ENCODE measurements at places on chromosomes 1 and 21.
A peak's percentile ranks its signal among the peaks of the same experiment; 100 is the strongest.

GRCh38 chr1:17212487-17213121, 7.7 kb downstream of the PADI1 start:
- no peak for DNase-seq

DNA sequence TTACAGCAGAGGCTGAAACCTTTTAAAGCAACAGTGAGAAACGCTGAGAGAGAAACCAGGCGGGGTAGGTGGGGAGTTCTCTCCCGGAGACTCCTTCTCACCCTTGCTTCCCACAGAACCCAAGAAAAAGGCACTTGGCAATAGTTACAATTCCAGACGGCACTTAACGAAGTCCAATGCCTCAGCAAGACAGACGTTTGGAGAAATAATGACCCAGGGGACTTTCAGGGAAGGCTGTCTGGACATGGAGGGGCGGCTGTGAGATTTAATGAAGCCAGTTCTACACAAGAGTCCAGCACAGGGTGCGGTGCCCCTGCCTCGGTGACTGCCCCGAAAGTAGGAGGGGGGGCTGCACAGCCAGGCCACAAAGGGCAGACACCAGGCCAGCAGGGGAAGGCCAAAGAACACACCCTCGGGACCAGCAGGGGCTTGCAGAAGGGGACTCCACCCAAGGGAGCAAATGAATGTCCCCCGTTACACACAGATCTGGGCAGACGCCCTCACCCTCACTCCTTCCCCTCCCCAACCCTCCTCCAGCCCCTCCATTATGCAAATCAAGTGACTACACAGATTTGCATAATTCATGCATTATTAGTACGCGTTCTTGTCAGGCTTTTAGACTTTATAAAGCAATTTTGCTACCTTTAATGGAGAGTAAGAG, 26.3 kb downstream of the KCNN3 start:
- no peak for DNase-seq

DNA sequence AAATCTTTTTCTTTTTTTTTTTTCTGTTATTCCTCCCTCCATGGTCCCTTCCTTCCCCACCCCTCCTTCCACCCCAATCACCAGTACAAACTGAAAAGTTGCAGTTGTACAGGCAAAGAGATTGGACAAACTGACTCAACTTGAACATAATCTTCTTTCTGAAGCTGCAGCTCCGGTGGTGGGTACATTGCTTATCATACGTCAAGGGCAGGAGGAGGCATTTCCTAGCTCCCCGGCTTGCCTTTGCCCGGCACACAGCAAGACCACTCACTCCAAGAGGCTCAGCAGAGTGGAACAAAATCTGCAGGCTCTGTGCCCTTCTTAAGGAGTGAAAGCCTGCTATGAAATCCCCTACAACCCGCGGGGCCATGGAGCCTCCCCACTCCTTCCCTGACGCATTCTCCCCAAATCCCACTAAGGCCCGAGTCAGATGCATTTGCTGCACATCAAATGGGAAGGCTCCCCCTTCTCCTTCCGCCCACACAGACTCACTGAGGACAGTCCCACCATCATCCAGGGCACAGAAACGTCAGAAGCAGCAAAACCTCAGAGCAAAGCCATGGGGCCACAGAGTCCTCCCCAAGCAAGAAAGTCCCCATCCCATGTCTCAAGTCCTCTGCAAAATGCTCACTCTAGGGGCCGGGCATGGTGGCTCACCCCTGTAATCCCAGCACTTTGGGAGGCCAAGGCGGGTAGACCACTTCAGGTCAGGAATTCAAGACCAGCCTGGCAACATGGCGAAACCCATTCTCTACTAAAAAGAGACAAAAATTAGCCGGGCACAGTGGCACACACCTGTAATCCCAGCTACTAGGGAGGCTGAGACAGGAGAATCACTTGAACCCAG, 45.9 kb downstream of the SYF2 start:
- no peak for DNase-seq

DNA sequence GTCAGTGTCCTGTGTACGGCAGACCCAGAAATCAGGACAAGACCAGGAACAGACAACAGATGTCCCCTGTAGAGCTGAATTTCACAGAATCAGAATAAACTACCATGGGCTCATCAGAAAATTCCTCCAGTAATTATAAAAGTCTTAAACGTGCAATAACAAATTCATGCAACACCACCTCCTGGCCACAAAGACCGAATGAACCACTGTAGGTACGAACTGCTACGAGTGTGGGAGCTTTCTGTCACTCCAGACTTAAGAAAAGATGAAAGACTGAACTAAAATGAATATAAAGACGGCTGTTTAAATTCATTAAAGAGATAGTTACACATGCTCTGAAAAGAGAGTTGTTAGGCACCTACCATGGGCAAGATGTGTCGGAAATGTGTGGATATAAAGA, 333.5 kb downstream of the RRAGC start:
- DNase-seq = no peak

GRCh38 chr1:235782601-235783000, 84.1 kb downstream of the LYST start:
- DNase-seq = no peak

DNA sequence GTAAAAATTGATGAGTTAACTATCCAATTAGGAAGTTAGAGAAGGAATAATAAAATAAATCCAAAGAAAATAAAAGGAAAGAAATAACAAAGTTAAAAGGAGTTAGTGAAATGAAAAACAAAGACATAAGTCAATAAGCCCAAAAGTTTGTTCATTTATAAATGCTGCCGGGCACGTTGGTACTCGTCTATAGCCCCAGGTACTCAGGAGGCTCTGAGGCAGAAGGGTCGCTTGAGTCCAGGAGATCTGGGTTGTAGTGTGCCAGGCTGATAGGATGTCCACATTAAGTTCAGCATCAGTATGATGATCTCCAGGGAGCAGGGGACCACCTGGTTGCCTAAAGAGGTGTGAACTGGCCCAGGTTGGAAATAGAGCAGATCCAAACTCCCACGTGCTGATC, 35.5 kb upstream of the VANGL1 start:
- DNase-seq = no peak

DNA sequence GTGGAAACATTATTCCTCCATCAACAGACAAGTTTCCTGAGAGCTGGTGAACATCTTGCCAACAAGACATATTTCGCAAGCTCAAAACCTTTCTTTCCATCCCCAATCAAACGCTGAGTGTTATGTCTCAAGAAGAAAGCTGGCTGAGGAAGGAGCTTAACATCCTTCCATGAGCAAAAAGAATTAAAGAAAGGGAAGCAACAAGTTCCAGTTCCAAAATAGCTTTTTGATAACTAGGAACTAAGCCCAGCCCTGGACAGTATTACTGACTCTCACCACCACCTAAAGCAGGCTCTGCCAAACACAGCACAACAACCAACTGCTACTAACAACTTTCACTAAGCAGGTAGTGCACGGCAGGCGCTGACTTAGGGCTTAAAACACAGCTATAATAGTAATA, 50.2 kb downstream of the CAPZB start:
- DNase-seq = no peak

- peak; percentile 89 for DNase-seq
Observed at GRCh38 chr1:159829273-159829634, 2.6 kb downstream of the SLAMF8 start.

- DNase-seq = no peak
Observed at GRCh38 chr1:6484826-6485167, 6.7 kb downstream of the PLEKHG5 start.

DNA sequence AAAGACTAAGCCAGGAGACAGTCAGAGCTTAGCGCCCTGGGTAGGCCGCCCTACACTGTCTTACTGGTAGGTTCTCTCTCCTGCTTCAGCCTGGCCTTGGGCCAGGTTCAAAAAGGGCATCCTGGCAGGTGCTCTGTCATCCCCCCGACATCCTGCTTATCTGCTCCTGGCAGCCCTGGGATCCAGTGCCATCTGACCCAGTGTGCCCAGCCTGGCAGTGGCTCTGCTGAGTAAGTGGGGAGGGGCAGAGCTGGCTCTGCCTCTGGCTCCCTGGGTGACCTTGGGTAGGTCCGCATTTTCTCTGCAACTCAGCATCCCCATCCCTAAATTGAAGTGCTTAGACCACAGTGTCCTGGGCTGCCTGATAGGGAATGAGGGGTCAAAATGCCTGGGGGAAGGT, 549.9 kb downstream of the PTPRU start:
- DNase-seq = peak; percentile 62

DNA sequence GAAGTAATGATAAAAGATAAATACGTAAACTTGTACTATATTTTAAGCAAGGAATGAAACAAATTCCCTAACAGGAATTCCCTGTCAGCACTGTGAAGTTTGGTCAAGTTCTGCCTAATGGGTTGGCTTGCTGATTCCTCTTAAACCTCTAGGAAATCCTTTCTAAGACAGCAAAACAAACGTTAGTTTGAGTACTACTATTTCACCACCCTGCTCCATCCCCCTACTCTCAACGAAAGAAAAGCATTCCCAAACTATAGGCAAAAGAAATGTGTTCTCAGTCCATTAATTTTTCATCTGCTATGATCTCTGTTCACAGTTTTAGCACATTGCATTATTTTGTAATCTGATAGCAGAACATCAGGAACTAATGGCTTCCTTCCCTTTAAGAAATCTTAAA, 16.1 kb downstream of the SERPINC1 start:
- DNase-seq = no peak

GRCh38 chr1:172779491-172779890, 120.6 kb downstream of the FASLG start:
- DNase-seq = no peak

- no peak for DNase-seq
Observed at GRCh38 chr1:197692965-197693364, 82.3 kb downstream of the DENND1B start.

DNA sequence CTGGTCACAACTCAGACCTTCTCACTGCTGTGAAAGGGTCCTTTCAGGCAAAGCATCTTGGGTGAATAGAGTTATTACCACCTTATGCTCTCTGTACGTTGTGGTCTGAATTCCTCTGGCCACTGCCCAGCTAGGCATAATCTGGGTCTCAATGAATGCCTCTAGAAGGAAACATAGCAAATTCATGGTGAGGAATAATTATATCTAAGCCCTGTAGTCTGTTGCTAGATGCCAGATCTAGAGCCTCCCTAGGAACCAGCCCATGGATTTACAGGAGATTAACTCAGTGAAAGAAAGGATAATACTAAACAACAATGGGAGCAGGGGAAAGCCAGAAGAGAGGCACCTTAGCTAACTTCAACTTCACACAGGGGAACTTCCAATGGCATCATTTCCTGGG, 2.4 kb upstream of the COL11A1 start:
- DNase-seq = no peak

- no peak for DNase-seq
Observed at GRCh38 chr1:103220631-103221041, 112.3 kb upstream of the COL11A1 start.

GRCh38 chr21:26116456-26117011, 54.0 kb downstream of the APP start:
- DNase-seq = peak; percentile 47

DNA sequence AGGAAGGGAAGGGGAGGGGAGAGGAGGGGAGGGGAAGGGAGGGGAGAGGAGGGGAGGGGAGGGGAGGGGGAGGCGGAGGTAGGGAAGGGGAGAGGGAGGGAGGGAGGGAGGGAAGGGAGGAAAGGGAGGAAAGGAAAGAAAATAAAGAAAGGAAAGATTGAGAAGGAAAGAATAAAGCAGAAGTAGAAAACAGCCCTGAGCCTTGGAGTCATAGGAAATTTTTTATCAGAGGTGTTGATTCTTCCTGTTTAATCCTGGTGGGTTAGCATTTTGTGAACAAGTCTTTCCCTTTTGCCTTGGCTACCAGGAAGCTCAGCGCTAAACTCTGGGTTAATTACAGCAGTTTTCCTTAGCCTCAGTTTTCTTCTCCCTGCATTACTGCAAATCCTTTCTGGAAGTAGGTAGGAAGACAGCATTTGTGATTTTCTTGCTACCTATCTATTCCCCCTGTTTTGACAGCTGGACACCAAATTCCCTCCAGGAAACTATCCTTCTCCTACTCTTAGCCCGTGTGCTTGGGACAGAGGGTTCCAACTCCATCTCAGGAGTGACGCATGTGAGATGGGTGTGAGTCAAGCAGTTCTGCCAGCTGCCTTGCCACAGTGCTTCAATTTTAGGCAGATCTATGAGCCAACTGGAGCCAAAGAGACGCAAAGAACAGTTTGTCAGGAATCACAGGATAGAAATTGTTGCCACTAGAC, 26.9 kb downstream of the TOMM20 start:
- DNase-seq = no peak

GRCh38 chr1:97108179-97108578, 386.6 kb downstream of the PTBP2 start:
- no peak for DNase-seq

DNA sequence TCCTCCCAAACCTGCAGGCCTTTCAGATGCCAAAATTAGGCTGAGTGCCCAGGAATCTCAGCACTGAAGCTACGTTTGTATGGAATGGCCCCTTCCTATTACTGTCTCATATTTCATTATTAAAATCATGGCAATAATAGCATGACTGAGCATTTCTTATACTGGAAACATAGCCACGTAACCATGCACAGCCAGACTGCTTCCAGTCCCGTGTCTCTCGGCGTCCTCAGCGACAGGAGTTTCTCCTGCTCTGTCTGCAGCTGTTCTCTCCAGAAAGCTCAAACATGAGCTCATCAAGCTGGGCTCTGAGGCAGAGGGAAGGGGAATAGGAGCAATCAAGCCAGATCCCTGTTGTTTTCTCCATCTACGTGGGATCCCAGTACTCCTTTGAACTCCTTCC, 104.0 kb downstream of the CDC7 start:
- DNase-seq = peak; percentile 74

DNA sequence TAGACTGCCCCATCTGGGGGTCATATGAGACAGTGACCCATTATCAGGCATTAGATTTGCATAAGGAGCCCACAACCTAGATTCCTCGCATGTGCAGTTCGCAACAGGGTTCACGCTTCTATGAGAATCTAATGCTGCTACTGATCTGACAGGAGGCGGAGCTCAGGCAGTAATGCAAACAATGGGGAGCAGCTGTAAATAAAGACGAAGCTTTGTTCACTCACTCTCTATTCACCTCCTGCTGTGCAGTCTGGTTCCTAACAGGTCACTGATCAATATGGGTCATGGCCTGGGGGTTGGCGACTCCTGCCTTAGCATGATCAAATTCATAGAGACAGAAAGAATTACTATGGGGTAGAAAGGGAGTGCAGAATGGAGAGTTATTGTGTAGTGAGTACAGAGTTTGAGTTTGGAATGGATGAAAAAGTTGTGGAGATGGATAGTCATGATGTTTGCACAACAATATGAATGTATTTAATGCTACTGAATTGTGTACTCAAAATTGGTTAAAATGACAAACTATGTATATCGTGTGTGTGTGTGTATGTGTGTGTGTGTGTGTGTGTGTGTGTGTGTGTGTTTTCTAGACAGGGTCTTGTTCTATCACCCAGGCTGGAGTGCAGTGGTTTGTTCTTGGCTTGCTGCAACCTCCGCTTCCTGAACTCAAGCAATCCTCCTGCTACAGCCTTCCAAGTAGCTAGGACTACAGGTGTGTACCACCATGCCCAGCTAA, 42.2 kb downstream of the BTF3L4 start:
- no peak for DNase-seq
